ENCODE measurements at places on chromosomes 5 and 9.

- no peak for DNase-seq
Observed at GRCh38 chr5:44336708-44337107, 52.5 kb downstream of the FGF10 start.

- no peak for DNase-seq
Observed at GRCh38 chr9:121206516-121207370, 5.1 kb upstream of the RAB14 start.

DNA sequence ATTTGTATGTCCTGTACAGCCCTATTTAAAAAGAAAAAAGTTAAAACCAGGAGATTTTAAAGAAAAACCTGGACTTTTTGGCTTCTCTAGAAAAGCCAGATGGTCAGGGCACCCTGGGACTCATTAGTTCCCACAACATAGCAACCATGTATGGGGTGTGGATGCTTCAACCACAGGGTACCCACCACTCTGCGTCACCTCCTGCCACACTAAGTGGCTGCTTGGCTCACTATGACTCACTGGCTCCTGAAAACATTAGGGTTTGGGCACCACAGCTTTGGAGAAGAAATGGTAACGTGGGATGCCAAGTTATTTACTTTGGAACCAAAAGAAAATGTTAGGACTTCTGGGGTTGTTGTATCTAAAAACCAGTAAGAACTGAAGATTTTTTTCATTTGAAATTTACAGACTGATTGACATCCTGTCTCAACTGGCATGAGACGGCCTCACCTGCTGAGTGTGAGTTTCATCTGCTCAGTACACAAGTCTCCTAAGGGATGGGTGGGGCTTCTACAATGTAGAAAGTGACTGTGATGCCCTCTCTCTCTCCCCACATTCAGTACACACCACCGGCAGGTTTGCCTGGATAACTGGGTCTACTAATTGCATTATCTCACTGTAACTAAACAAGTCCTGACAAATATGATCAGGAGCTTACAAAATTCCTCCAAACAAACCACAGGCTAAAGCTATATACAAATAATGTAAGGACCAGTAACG lies 103.9 kb downstream of the ESM1 start:
- DNase-seq: no peak

GRCh38 chr5:168793841-168794837 lies 215.0 kb upstream of the PANK3 start:
- peak; percentile 25 for DNase-seq

DNA sequence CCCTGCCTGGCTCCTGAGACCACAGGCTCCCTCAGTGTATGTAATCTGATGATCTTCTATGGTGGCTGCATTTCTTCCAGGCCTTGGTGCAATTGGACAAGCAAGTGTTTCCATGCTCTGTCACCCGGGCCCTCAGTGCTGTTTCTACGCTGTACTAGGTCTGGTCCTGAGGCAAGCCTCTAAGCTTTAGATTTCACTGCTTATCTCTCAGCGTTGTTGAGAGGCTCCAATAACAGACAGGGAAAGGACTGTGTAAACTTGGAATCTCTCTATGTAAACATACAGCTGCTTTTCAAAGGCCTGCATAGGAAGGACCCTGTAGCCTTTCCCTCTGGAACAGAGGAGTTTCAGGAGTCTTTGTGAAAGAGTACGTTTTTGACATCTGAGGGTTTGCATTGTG lies 38.6 kb upstream of the NFIB start:
- DNase-seq: no peak

DNA sequence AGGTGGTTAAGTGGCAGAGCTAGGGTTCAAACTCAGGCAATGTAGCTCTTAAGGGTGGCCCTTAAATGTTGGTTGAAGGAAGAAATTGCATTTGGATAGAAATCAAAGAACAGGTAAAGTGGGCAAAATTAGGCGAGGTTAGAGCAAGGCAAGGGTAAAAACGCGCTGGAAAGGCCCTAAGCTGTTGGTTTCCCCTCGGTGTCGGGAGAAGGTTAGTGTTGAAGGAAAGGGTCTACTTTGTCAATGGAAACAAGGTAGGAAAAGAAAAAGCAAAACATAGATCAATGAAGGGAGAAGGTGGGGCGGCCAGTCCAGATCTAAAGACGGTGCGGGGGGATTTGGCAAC lies 431 bp downstream of the FASTKD3 start:
- no peak for DNase-seq

GRCh38 chr9:14316602-14317300 lies 2.8 kb upstream of the NFIB start:
- no peak for DNase-seq

DNA sequence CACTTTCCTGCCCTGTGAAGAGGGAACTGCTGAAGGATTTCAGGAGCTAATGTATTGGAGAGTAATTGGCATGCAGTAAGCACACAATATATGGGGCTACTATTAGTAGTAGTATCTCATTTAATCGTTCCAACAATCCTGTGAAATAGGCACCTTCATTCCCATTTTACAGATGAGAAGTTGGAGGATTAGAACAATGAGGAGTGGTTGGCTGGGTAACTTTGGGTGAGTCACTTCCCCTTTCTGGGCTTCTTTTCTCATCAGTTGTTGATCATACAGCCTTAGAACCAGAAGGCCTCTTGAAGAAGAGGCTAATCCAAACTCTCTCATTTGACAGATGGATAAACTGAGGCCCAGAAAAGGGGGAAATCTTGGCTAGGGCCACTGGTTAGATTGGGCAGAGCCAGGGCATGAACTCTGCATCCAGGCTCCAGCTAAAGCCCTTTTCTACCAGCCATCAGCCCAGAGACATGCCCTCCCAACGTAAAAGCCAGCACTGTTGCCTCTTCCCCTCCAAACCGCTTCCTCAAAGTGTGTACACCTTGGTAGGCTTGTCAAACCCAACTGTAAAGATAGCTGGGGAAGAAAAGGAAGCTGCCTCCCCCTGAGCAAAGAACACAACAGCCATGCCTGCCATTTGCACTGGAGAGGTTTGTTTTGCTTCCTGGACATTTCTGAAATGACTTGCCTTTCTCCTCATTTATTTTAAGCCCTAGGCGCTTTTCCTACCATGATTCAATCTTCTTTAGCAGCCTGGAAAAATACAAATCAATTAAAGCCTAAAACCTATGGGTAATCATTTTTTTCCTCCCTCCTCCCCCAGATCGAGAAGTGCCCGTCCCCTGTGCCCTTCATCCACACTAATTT lies 992 bp downstream of the SPACA9 start:
- DNase-seq: no peak

DNA sequence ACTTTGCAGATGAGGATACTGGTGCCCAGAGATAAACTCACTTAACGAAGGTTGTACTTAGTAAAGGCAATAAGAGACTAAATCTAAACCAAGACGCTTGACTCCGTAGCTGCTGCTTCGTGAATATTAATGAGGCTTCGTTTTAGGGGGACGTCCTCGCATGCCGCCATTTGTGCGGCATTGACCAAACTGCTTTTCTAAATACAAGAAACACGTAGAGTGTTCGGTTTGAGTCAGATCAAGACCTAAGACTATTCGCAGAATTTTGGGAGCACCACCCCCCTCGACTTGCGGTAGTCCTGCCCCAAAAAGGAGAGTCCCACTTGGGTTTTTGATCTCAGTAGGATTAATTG lies 1.1 kb downstream of the NPM1 start:
- DNase-seq: no peak

GRCh38 chr5:178193251-178193809 lies 6.2 kb upstream of the GMCL2 start:
- DNase-seq: no peak

GRCh38 chr9:134431095-134431494 lies 104.8 kb downstream of the RXRA start:
- no peak for DNase-seq

DNA sequence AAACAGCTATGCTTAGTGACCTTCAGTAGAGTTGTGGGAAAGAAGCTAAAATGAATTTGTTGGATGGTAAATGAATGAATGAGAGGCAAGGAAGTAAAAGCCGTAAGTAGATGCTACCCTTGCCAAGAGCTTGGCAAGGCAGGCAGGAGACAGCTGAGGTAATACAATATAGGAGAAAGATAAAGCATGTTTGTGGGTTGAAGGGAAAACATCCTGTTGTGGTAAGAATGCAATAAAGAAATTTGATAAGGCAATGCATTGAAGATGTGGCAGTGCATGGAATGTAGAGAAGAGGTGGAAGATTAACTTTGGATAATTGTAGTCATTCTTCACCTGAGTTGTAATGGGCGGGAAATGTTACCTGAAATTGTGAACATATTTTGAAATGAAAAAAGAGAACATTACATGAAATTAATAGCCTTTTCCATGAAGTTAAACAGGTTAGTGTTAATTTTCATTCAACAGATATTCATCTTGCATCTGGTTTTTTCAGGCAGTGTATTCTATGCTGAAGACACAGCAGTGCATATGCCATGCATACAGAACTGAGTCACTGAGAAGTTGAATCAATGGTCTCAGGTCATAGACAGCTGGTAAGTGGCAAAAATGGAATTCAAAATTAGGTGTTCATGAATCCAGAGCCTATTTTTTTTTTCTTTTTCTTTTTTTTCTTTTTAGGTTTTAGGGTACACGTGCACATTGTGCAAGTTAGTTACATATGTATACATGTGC lies 43.4 kb upstream of the SPINK5 start:
- DNase-seq: no peak

DNA sequence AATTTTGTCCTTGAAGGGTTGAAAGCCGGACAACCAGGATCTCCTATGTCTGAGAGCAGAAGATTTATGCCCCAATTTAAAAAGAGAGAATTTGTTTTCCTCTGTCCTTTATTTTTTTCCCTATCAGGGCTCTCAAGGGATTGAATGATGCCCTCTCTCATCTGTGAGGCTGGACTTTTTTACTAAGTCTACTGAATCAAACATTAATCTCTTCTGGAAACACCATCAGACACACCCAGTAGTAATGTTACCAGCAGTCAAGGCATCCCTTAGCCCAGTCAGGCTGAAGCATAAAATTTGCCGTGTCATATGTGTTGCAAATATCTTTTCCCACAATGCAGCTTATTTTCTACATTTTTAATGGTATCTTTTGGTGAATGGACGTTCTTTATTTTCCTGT lies 1497.9 kb downstream of the MAT2B start:
- DNase-seq: no peak

DNA sequence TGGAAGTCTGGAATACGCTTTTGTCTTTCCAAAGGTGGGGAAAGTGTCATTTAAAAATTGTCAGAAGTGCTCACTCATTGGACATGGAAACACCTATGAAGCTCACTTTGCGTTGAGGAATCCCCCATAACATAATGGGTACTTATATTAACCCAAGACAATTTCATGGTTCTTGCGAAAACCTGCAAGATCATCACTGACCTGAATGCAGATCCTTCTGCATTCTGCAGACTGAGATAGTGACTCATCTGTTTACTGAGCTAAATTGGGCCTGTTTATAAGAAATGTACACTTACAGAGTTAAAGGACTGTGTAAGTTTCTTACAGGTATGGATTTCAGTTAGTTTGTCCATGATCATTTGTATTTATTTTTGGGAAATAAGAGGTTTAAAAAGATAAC lies 153.0 kb downstream of the HMHB1 start:
- DNase-seq: no peak

- DNase-seq: no peak
Observed at GRCh38 chr9:68574150-68574549, 33.5 kb upstream of the TMEM252 start.

GRCh38 chr5:114416254-114416653 lies 54.4 kb downstream of the KCNN2 start:
- no peak for DNase-seq

GRCh38 chr9:94693485-94694204 lies 32.9 kb upstream of the AOPEP start:
- no peak for DNase-seq

GRCh38 chr5:160242145-160242544 lies 12.8 kb downstream of the FABP6 start:
- no peak for DNase-seq

DNA sequence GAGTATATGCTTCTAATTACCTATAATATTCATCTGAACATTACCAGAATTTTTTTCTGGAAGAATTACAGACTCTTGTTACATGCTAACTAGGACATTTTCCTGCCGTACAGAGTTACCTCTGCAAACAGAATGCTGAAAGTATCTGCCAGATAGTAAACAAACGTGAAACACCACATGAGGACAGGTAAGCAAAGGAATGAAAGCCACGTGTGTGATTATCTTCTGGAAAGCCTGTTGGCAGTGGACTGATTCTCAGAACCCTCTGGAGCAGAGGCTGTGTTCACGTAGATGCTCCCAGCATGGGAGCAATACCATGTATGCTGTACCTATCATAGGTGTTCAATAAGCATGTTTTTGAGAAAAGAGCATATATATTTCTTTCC lies 472.6 kb downstream of the ENC1 start:
- DNase-seq: no peak

DNA sequence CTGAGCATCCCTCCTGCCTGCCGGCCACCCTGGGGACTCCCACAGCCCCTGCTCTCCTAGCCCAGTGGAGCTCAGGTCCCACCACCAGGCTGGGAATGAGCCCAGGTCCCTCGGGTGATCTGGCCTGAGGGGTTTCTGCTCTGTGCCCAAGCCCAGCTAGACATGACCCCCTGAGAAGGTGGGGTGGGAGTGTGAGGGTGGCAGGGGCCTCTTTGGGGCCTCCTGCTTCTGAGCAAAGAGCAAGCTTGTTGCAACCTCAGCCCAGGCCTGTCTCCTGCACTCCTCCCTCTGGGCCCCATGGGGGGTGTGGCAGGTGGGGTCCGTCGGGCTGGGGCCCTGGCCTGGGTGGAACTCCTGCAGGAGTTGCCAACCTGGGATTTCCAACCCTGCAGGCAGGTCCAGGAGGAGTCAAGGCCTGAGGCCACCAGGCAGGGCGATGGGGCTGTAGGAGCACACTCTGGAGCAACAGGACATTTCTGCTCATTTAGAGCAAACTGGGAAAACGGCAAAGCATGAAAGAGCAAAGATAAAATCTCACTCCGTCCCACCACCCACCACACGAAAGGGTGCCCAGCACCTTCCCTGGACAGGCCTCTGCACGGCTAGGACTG lies 11.4 kb upstream of the NRARP start:
- DNase-seq: no peak

GRCh38 chr9:130667120-130667435 lies 2.7 kb downstream of the PRDM12 start:
- no peak for DNase-seq

DNA sequence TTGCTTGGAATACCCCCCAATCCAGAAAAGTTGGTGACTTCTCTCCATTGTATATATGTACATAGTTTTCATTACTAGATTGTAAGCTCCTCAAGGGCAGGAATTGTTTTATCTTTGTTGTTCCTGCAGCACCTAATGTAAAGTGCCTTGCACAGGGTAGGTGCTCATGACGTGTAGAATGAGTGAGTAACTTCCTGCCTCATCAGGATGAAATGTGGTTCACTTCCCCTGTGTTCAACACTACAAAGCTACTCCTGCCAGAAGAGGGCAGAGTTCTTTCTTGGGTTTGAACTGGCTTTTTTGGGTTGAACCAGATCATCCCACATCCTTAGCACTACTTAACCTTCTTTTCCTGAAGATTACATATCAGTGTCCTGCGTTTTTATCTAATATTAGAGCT lies 23.9 kb downstream of the GTF3C4 start:
- no peak for DNase-seq

GRCh38 chr5:34039398-34040157 lies 3.4 kb downstream of the C1QTNF3 start:
- no peak for DNase-seq

DNA sequence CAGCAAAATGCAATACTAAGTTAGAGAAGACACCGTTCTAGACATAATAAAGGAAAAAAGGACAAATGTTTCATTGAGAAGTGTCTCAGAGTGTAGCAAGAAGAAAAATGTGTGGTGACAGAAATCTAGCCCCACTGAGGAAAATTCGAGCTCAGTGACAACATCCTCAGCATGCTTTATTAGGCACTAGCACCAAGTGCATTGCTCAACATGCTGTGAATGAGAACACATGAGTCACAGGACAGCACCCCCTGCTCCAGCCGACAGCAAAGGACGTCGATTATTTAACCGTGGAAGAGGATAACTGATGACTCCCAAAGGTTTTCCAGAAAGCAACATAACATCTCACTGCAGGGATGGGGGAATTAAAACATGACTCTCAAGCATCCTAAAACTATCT lies 182.7 kb downstream of the GNAQ start:
- no peak for DNase-seq

All from stimulated activated CD4-positive, alpha-beta T cell treated with anti-CD3 and anti-CD28 coated beads, Interleukin-1b, Interleukin-23, amount 100 ng/mL, for 24 hours (primary cell).